ENCODE measurements at places on chromosomes 2 and 18.
A peak's percentile ranks its signal among the peaks of the same experiment; 100 is the strongest.

GRCh38 chr2:197327472-197328098 lies 17.0 kb upstream of the ANKRD44 start:
- H3K4me1 ChIP-seq: peaks cover 35% of the 10 kb centered on the region
- H3K36me3 ChIP-seq: peaks cover 1% of the 10 kb centered on the region
- H3K27me3 ChIP-seq: no peaks in the 10 kb centered on the region
- H3K27ac ChIP-seq: no peak overlapping the region
- no peak overlapping the region for H3K4me3 ChIP-seq
- no peak for DNase-seq

GRCh38 chr2:3079959-3080948 lies 297.4 kb downstream of the EIPR1 start:
- H3K4me1 ChIP-seq: no peaks in the 10 kb centered on the region
- no peak for DNase-seq
- H3K4me3 ChIP-seq: no peak overlapping the region
- no peak overlapping the region for H3K27ac ChIP-seq
- peaks cover 2% of the 10 kb centered on the region for H3K36me3 ChIP-seq
- peaks cover 9% of the 10 kb centered on the region for H3K27me3 ChIP-seq

DNA sequence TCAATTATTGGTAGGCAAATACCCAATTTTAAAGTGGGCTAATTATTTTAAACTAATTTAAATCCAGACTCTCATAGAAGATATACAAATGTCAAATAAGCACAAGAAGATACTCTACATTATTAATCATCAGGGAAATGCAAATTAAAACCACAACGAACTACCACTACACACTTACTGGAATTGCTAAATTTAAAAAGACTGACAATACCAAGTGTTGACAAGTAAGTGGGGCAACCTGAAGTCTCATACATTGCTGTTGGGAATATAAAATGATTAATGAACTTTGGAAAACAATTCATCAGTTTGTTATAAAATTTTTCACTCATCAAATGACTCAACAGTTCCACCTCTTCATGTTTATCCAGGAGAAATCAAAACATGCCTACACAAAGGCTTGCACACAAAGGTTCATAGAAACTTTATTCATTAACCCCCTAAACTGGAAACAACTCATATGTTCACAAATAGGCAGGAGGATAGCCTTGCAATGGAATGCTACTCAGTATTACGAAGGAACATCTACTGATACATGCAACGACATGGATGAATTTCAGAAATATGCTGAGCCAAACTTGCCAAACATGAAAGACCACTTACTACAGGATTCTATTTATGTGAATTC lies 120.8 kb downstream of the MCFD2 start:
- H3K27me3 ChIP-seq: peaks cover 6% of the 10 kb centered on the region
- H3K27ac ChIP-seq: no peak overlapping the region
- no peak for DNase-seq
- H3K36me3 ChIP-seq: no peaks in the 10 kb centered on the region

- no peak overlapping the region for H3K27ac ChIP-seq
- H3K36me3 ChIP-seq: peaks cover 3% of the 10 kb centered on the region
- peak; percentile 21 for DNase-seq
- peaks cover 22% of the 10 kb centered on the region for H3K4me1 ChIP-seq
- H3K4me3 ChIP-seq: peak overlapping the region; percentile 63
Observed at GRCh38 chr18:75204732-75205513, 4.0 kb downstream of the PTGR3 start.

DNA sequence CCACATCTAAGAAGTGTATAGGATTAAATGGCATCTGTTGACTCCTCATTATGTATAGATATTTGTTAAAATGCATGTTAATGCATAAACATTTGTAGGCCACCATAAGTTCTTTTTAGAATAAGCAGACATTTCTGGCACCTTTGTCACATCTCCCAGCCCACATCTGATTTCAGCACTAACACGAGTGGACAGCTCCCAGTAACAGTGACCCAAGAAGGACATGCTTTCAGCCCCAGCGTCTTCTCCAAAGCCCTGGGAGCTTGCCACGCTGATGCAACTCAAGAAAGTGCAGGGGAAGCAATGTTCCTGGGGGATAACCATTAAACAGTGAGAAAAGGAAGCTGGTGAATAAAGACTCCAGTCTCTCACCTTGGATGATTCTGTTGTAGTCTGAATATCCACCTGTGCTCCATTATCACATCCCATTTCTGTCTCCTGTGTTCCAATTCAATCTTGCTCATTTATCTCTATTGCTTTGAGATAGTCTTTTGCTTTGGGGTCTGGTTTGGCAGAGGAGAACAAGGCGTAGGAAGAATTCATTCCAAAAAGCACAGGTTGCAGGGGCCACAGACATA lies 182.6 kb upstream of the THSD7B start:
- no peak overlapping the region for H3K27ac ChIP-seq
- no peak for DNase-seq
- no peak overlapping the region for H3K4me3 ChIP-seq
- no peaks in the 10 kb centered on the region for H3K4me1 ChIP-seq

DNA sequence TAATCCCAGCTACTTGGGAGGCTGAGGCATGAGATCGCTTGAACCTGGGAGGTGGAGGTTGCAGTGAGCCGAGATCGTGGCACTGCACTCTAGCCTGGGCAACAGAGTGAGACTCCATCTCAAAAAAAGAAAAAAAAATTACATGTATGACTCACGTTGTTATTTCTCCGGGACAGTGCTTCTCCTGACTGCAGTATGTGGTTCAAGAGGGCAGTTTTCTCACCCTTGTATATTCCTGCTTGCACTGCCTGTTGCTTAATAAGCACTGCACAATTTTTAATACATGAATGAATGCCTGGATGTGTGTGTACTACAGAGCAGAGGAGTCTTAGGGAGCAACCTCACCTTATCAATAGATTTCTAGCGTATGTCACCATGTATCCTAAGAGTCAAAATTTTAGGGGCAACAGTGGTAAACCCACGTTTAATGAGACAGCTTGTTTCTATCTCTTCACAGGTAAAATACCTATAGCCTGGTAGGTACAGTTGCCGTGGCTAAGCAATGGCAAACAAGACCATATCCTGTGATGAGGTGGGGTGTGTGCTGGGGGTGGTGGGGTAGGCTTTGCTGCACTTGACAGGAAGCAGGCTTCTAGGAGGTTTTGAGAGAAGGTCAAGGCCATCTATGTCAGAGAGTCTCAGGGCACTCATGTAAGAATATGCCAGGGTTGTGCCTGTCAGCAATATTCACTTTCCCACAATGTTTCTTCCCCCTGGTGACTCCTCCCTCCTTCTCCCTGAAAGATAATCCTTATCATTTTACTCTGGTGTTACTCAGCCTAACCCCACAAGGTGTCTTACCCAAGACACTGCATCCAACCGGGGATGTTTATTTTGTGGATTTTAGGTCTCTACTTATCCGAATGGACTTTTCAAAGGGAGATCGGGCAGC lies 36.9 kb upstream of the MEX3C start:
- DNase-seq: no peak
- H3K36me3 ChIP-seq: no peaks in the 10 kb centered on the region
- peaks cover 2% of the 10 kb centered on the region for H3K27me3 ChIP-seq
- H3K4me1 ChIP-seq: no peaks in the 10 kb centered on the region

DNA sequence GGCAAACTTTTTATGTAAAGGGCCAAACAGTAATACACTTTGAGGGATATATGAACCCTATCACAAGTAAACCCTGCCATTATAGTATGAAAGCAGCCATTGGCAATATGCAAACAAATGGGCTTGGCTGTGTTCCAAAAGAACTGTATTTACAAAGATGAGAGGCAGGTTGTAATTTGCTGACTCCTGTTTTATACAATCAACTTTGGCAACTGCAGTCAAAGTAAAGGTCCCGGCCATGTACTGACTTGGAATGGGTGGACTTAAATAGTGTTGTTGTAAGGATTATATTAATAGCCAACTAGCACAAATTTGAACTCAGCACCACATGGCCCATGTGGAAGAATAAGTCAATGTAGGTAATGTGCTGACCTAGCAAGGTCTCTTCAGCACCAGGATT lies 223.4 kb downstream of the WDPCP start:
- H3K27me3 ChIP-seq: no peaks in the 10 kb centered on the region
- no peak overlapping the region for H3K27ac ChIP-seq
- no peaks in the 10 kb centered on the region for H3K4me1 ChIP-seq
- H3K4me3 ChIP-seq: no peak overlapping the region
- DNase-seq: no peak

All from memory B cell (primary cell).